Mucosa of descending colon (tissue), 3 donors: ENCODE measurements at places on chromosomes 5 and 9. TPM values are rescaled to one million over a fixed set of nuclear protein-coding genes. Genes with fewer than 3 reads are reported as not detected.

DNA sequence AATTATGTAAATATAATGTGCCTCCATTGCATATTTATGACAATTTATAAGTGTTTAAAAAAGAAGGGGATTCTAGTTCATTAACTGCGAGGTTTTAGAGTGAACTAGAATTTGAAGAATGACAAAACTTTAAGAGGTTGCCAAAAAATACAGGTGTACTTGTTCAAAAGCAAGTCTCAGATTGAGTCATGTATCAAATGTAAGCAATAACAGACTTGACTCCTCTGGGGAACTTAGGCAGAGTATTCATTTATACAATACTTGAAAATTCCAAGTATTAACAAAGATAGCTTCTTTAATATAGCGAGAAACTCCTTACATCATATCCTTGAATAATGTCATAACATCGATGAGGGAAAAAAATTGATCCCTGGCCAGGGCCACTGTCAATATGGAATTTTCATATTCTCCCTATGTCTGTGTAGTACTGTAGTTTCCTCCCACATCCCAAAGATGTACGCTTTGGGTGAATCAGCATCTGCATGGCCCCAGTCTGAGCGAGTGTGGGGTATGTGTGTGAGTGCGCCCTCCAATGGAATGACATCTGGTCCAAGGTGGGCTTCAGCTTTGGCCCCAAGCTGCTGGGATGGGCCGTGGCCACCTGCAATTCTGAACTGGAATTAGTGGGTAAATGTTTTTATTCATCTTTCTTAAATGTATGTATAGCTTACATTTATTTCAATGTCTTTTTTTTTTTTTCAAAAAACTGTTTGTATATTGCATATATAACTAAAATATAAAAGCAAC, 70.1 kb downstream of the RIC1 start:
- no peak for DNase-seq

GRCh38 chr5:848671-849111, 2.1 kb downstream of the ZDHHC11 start:
- no peak for DNase-seq

GRCh38 chr9:123551734-123552133, 195.7 kb downstream of the CRB2 start:
- DNase-seq: no peak

- peak; percentile 48 for DNase-seq
Observed at GRCh38 chr9:73151653-73152542, at the start of gene ANXA1. TSS of gene ANXA1 (plus strand) at chr9:73151865. CDS start at chr9:73158536, 6,671 bp downstream.

- peak; percentile 51 for DNase-seq
Observed at GRCh38 chr9:121861501-121862180, 210.2 kb downstream of the DAB2IP start.

GRCh38 chr5:10724781-10725507, 36.1 kb downstream of the DAP start:
- DNase-seq: peak; percentile 37

GRCh38 chr5:135085133-135085935, 51.3 kb upstream of the PITX1 start:
- DNase-seq: no peak

- DNase-seq: no peak
Observed at GRCh38 chr5:24805230-24805629, 160.5 kb upstream of the CDH10 start.

- DNase-seq: no peak
Observed at GRCh38 chr5:53069626-53070025, 39.9 kb downstream of the MOCS2 start.

TXNDC8 gene
- not detected for total RNA-seq

SLC28A3 gene
- total RNA-seq: 0.41 TPM
